Naive thymus-derived CD4-positive, alpha-beta T cell (primary cell): ENCODE measurements at places on chromosomes 12 and 14.

DNA sequence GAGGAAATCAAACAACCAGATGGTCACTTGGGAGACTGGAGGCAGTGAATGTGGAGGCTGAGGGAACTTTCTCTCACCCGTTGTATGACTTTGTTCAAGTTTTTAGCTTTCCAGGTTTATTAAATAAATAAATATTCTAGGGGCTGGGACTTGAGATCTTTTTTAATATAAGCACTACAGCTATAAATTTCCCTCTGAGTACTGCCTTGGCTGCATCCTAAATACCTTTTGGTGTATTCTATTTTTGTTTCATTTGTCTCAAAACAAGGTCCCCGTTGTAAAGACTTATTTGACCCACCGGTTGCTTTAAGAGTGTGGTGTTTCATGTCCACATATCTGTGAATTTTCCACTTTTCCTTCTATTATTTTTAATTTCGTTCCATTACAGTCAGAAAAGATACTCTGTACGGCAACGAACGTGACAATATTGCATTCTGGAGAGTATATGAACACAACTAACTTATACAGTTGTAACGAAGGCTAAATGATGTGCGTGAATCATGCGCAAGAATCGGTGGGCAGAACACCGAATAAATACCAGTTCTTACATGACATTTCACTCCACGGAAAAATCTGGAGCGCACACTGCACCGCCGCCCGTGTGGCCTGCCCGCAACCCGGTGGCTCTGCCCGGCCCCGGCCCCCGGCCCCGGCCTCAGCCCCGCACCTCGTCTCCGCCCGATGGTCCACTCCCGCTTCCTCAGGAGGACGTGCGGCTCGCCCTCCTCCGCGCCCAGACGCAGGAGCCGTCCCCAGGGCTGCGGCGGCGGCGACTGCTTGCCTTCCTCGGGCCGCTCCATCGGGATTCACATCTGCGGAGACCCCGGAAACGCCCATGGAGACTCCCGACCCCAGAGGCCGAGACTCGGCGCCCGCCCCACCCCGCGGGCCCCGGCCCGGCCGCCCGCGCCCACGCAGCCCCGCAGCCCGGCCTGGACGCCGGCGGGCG lies 602 bp downstream of the CHFR start:
- DNase-seq: no peak

DNA sequence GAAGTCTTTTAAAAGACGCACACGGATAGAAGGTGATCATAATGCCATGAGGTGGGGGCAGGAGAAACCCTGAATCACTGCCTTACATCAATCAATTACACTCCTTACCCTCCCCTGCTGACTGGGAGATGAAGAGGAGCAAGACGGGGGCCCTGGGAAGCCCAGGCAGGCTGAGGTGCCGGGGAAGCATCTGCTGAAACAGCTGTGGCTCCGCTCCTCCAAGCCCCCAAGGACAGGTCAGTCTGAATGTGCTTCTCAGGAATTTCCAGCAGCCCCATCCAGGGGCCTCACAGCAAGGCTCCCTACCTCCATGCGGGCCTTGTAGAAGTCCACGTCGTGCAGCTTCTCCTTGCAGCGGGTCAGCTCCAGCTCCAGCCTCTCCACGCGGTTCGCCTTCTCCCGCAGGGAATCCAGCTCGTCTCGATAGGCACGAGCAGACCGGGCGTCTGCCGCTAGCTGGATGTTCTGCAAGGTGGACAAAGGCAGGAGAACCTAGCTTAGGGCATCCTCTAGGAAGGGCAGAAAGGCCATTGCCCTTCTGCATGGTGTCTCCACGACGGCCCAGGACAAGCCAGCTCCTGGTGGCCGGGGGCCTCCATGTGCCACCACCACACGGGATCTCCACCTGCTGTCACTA lies 79.8 kb downstream of the CCDC88C start:
- no peak for DNase-seq

- no peak for DNase-seq
Observed at GRCh38 chr12:125166041-125166440, 100.8 kb downstream of the AACS start.

DNA sequence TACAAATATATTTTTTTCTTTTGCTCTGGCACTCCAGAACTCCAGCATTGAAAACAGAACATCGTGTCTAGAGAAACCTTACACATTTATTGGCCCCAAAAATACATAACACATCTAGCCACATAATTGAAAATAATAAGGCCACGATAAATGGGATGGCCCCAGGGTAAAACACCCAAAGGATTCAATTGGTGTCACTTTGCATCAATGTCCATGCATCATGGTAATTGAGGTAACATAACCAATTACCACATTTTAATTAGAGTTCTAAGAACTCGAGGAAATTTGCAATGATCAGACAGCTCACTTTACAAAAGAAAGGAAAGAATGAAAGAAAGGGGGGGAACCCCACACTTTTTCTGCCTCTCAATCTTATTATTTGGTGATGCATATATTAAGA lies 151.8 kb upstream of the NPAS3 start:
- no peak for DNase-seq

DNA sequence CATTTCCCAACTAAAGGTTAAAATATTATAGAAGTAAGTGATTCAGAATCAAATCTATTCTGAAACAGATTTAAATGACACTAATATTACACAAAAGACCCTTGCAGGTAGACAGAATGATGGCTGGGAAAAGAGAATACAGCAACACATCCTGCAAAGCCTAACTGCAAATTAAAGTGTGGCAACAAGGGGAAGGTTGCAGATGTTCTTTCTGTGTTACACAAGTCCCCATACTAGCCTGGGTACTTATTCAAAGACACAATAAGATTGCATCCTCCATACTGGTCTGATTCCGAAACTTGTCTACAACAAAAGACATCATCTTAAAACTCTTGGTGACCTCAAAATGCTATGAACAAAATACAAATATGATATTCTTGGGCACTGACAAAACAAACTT lies 50.5 kb downstream of the R3HDM2 start:
- DNase-seq: no peak

- DNase-seq: no peak
Observed at GRCh38 chr14:76088771-76089571, 62.8 kb upstream of the GPATCH2L start.

DNA sequence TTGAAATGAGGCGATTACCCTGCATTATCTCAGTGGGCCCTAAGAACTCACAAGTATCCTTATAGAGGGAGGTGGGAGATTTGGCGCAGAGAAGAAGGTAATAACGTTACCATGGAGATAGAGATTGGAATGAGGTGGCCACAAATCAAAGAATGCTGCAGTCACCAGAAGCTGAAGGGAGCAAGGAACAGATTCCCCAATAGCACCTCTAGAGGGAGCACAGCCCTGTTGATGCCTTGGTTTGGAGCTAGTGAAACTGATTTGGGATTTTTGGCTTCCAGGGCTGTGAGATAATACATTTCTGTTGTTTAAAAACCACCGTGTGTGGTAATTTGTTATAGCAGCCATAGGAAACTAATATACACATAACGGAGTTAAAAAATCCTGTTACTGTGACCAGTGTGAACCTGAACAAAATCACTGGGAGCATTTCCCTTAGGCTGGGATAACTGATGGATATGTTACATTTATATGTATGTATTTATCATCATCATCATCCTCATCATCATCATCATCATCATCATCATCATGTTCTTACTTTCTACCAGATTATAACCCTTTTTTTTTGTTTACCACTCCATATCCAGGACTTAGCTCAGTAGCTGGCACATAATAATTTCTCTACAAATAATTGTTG lies 100.3 kb downstream of the LIN7A start:
- DNase-seq: no peak

- DNase-seq: no peak
Observed at GRCh38 chr12:128337431-128338170, 70.6 kb downstream of the TMEM132C start.

DNA sequence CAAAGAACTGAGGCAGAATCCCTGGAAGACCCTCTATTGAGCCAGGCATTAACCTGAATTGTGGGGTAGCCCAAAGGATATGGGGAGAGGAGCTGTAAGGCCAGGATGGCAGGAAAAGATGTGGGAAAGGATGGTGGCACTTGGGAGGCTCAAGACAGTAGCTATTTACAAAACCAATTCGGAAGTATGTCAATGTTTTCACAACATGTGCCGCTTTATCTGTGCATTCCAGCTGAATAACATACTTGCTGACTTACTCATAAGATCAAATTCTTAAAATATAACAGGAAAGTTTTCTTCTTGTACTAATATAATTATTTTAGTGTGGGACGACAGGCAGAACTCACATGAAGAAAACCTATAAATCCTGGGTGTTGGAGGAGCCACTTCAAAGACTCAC lies 10.6 kb downstream of the BBS10 start:
- no peak for DNase-seq

DNA sequence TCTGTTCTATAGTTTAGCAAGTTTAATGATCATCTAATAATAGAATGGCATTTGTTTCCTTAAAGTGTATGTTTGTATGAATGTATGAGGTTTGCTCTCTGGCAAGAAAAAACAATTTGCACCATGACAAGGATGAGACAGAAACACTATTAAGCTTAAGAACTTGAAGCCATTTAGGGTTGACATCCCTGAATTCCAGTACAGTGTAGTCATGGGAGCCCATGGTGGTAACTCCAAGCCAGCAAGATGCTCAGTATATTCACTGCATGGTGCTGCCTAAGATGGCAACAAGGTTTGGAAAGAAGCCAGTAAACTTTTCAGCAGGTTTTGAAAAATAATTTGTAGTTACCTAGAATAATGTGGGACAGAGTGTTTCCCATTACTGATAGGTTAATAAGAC lies 158.6 kb downstream of the PRIMA1 start:
- DNase-seq: no peak

- no peak for DNase-seq
Observed at GRCh38 chr14:32405856-32406255, 76.8 kb downstream of the AKAP6 start.

GRCh38 chr12:14239350-14239934 lies 126.0 kb upstream of the ATF7IP start:
- DNase-seq: no peak

GRCh38 chr12:11059784-11060183 lies 2.3 kb downstream of the TAS2R46 start:
- no peak for DNase-seq

- DNase-seq: no peak
Observed at GRCh38 chr12:90173499-90174197, 465.0 kb upstream of the ATP2B1 start.

DNA sequence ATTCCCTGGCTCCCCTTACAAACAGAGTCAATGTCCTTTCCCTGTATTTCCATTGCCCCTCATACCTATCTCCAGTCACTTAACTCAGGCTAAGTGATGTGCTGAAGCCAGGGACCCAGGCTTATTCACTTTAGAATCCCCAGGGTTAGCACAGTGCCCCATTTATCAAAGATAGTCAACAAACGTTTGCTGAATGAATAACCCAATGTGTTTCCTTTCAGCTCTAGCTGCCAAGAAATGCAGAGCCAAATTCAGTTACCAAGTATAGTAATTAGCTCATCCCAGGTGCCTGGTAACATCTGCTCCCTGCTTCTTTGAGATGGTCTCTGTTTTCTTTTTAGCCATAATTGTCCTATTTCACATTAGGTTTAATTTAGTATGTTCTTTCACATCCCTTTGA lies 189.5 kb downstream of the PHLDA1 start:
- no peak for DNase-seq

DNA sequence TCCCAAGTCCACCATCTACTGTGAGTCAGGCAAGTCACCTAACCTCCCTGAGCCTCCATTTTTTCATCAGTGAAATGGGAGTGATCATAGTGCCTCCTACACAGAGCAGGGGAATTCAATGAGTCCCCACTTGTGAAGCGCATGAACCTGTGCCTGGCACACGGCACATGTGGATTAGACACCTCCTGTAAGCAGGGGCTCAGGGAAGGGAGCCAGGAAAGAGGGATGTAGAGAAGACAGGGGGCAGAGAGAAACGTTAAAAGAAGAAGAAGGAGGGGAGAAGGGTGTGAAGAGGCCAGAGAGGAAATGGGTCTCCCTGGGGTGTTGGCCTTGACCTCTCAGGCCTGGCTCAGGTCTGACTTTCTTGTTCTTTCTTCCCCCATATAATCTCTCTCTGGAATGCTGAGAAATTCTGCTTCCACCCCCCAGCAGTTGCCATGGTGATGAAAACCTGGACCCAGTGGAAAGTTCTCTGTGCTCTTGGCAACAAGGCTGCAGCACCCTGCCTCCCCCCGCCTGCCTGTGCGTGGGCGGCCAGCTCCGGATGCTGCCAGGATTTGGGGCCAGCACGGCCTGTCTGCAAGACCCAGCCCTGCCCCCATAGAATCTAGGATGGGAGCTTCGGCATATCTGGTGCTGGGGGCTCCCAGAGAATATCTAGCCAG lies 94.5 kb downstream of the CALM1 start:
- no peak for DNase-seq

GRCh38 chr12:6827437-6827911 lies 733 bp upstream of the P3H3 start:
- DNase-seq: no peak

- no peak for DNase-seq
Observed at GRCh38 chr12:108637222-108637971, 3.7 kb upstream of the SELPLG start.

- no peak for DNase-seq
Observed at GRCh38 chr12:122835750-122836026, 431 bp downstream of the HIP1R start.

GRCh38 chr12:53241623-53242412 lies 9.8 kb upstream of the RARG start:
- no peak for DNase-seq

- no peak for DNase-seq
Observed at GRCh38 chr14:92607702-92608429, 94.3 kb downstream of the RIN3 start.

- DNase-seq: no peak
Observed at GRCh38 chr14:31582286-31582691, 21.1 kb downstream of the NUBPL start.

GRCh38 chr12:7125632-7126227 lies 3.0 kb downstream of the RBP5 start:
- no peak for DNase-seq

- no peak for DNase-seq
Observed at GRCh38 chr14:75539561-75540478, 17.6 kb downstream of the BATF start.

GRCh38 chr14:68811171-68811570 lies 18.3 kb upstream of the ZFP36L1 start:
- no peak for DNase-seq

DNA sequence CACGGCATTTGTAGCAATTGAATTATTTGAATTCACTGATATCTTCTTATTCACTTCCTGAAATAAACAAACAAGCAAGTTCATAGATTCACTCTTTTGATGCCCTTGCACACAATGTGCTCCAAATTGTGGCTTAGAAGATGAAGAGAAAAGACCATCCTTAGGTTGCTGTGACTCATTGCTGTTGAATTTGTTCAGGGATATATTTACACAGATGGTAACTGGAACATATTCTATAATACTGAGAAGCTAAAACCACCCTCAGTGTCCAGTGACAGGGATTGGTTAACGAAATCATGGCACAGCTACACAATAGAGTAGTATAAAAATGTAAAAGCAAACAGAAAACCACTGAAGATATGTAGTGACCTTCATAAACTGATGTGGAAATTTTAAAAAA lies 3.1 kb downstream of the PRB4 start:
- no peak for DNase-seq
